ENCODE measurements at places on chromosomes 6 and 20.
A peak's percentile ranks its signal among the peaks of the same experiment; 100 is the strongest.

GRCh38 chr20:50516180-50516934 lies 6.2 kb downstream of the PTPN1 start:
- DNase-seq: no peak

DNA sequence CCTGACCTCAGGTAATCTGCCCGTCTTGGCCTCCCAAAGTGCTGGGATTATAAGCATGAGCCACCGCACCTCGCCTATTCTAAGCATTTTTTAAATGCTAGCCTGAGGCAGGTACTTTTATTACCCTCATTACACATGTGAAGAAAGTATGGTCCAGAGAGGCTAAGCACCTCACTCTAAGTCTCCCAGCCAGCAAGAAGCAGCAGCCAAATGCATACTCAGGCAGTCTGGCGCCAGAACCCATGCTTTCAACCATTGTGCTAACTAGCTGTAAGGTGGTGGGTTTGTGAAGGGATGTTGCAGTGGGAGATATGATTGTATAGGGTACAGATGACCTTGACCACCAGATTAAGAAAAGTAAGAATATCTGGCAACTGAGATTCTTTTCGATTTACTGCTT lies 26.1 kb upstream of the RIPOR2 start:
- DNase-seq: no peak

DNA sequence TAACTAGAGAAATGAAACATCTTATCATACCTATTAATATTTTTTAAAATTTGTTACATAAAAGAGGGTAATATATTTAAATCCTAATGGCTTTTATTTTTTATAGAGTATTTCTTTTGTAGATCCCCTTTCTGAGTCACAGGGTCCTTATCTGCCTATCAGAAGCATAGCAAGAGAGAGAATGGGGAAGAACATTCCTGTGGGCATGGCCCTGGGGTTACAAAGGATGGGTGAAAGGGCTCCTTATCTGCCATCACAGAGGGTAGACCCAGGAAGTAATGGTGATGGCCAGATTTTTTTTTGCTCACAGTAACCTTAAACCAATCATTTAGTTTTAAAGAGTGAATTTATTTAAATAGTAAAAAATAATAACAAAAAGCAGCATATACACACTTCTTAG lies 582.1 kb upstream of the HTR1E start:
- DNase-seq: no peak

DNA sequence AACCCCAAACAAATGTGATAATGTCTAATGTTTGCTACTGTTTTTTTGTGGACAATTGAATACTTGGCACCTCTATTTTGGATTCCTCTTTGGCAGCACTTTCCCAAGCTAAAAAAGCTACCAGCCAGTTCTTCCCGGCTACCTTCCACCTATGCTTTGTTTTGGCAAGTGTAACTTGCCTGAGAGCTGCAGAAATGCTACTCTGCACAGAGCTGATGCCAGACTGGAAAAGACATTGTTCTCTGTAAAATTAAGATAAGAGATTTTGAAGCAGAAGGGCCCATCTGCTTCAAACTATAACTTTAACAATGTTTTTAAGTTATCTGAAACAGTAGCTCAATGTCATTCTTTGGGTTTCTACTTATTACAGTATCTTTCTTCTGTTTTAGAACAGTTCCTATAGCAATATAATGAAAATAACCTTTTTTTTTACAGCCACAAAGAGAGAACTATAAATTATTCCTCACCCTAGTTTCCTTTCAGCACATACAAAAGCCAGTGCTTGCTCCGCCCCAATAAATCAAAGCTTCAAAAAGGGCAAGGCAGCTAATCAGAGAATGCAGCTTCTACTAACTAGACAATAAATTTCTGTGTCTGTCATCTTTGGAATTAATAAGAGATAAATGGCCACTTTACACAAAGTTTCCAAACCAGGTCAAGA lies 183.1 kb downstream of the UBE3D start:
- no peak for DNase-seq

- DNase-seq: no peak
Observed at GRCh38 chr20:25720285-25720684, 23.6 kb upstream of the ZNF337 start.

DNA sequence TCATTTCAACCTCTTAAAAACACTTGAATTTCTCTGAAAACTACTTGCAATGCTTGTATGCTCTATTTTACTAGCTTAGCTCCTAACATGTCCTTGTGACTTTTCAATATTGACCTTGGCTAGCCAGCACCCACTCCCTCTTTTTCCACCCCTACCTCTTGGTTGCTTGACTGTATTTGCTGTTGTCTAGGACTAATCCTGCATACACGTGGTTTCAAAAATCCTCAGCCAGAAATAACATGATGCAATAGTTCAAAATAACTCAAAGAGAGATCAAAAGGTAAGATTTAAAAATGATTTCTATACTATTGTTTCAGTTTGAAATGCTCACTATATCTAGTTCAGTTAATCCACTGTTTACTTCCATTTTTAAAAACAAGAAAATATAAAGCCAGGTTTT lies 102.3 kb upstream of the TBX18 start:
- no peak for DNase-seq

GRCh38 chr20:31869942-31870725 lies at the start of the genes DUSP15 and TTLL9:
Gene DUSP15, minus strand, starts transcription at chr20:31870527. Its CDS starts 190 bp downstream, at chr20:31870337.
Gene TTLL9, plus strand, starts transcription at chr20:31870634. Its CDS starts 493 bp downstream, at chr20:31871127.
- DNase-seq: no peak

- DNase-seq: no peak
Observed at GRCh38 chr6:108741331-108741989, 106.8 kb upstream of the ARMC2 start.

DNA sequence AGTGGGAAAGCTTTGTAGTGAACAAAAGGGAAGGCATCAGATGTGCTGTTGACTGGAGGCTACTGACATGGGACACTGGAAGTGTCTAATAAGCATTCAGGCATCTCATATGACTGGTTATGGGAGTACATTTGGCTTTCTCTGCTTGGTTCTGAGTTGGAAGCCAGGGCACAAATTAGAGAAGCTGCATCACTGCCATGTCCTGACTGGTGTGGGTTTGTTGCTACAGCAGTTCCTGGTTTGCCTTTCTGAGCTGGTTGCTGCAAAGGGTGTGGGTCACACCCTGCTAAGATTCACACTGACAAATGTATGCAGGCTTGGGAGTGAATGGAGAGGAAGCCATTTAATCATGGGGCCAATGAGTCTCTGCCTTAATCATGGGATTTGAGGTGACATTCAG lies 36.2 kb upstream of the NANP start:
- no peak for DNase-seq

DNA sequence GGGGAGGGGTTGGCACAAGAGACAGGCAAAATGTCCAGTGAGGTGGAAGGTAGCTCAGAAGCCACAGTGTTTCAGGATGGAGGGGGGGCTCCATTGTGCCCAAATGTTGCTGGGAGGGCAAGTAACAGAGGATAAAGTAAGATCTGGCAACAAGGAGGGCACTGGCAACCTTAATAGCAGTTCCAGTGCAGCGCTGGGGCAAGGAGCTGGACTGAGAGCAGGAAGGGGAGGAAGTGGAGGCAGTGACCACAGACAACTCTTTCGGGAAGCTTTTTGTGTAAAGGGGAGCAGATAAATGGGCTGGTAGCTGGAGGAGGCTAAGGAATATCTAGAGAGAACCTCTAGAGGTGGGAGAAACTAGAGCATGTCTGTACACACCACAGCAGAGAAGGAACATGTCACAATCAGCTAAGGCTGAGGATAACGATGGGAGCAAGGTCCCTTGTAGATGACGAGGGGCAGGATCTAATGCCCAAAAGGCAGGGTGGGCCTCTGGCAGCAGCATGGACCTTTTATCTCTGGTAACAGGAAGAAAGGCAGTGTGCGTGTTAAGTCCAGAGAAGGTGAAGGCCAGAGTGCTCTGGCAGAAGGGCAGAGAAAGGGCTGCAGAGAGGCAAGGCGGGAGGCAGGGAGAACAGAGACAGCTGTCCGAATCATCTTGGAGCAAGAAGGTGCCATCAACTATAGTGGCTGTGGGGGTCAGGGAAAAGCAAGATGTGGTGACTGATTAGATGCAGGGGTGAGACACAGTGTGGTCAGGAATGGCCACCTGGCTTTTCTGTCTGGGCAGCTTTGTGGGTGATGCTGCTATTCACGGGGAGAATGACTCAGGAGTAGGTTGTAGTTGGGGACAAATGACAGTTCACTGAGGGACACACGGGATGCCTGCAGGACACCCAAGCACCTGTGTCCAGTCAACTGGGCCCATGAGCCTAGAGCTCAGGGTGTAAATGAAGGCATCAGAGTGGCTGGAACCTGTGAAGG lies 17.4 kb downstream of the TMEM242 start:
- DNase-seq: no peak

DNA sequence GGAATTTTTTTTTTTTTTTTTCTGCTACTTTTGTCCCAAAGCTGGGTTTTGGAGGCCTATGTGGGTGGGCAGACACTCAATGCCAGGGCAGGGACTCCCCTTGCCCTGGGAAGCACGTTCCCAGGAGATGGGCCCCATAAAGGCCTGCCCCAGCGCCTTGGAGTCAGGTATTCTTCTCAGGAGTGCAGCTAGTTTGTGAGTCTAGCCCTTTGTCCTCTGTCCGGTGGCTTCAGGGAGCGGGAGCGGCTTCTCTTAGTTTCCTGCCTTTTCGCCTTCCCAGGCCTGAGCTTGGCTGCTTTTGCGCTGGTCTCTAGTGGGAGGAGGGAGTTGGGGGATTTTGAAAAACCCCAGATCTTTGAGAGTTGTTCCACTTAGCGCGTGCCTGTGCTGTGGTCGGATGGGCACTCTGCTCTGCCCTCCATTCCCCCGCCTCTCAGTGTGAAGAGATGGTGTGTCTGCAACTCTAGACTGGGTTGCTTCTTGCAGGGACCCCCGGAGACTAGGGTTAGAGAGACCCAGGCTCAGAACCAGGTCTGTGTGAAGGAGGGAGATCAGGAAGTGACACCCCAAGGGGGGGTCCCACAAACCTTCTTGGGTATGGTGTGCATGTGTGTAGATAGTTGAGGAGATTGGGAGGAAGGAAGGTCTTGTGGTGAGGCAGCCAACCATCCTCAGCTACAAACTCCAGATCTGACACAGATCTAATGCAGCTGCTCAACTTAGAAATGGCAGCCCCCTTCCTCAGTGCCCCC lies 1.3 kb downstream of the PLCG1 start:
- DNase-seq: no peak

DNA sequence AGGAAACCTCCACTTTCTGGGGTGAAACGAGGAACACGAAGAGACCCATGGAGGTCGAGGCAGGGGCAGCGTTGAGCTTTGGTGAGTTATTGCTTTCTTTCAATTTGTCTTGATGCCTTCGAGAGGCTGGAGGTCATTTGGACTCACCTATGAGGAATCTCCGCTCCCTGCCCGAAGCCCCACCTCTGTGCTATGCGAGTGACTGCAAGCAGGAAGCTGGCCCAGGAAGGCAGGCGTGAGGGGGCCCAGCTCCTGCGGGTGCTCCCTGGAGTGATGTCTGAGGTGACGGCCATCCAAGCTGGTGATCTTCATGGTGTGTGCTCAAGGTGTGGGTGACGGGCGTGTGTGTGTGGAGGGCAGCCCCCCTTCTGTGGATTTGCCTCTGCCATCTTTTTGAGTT lies 13.0 kb downstream of the PSMG4 start:
- no peak for DNase-seq

- no peak for DNase-seq
Observed at GRCh38 chr6:108706649-108707048, 141.6 kb upstream of the ARMC2 start.

GRCh38 chr6:159790956-159791598 lies 810 bp downstream of the MRPL18 start:
- peak; percentile 25 for DNase-seq

GRCh38 chr6:33040157-33040556 lies 30.8 kb upstream of the HLA-DOA start:
- no peak for DNase-seq

DNA sequence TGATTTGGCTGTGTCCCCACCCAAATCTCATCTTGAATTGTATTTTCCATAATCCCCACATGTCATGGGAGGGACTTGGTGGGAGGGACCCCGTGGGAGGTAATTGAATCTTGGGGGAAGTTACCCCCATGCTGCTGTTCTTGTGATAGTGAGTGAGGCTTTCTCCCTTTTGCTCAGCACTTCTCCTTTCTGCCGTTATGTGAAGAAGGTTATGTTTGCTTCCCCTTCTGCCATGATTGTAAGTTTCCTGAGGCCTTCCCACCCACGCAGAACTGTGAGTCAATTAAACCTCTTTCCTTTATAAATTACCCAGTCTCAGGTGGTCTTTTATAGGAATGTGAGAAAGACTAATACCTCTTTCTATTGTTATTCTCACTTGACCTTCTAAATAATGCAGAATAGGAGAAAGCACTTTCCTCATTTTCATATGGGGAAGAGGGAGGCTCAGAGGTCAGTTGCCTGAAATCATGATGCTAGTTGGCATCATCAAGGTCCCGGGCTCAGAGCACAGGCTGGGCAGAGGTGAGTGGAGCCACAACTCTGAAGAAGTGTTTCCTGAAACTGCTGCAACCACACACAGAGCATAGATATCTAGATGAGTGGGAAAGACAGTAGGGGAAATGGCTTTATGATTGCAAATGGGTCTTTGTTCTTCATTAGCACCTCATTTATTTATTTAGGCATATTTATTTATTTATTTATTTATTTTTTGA lies 191.0 kb downstream of the QKI start:
- DNase-seq: no peak

DNA sequence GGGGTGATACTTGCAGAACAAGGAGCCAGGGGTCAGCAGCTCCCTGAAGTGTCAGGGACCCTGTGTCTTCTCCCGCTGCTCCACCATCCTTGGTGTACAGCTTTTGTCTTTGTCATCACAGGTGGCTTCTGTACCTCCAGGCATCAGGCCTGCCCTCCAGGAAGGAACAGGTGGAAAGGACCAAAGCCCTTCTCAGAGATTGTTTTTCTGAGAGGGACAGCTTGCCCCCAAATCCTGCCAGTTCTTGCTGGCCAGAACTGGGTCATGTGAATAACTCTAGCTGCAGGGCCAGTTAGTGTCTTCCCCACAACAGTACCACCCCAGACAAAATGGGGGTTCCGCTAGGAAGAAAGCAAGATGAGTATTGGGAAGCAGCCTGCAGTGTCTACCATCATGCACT lies 31.4 kb downstream of the SNPH start:
- no peak for DNase-seq

DNA sequence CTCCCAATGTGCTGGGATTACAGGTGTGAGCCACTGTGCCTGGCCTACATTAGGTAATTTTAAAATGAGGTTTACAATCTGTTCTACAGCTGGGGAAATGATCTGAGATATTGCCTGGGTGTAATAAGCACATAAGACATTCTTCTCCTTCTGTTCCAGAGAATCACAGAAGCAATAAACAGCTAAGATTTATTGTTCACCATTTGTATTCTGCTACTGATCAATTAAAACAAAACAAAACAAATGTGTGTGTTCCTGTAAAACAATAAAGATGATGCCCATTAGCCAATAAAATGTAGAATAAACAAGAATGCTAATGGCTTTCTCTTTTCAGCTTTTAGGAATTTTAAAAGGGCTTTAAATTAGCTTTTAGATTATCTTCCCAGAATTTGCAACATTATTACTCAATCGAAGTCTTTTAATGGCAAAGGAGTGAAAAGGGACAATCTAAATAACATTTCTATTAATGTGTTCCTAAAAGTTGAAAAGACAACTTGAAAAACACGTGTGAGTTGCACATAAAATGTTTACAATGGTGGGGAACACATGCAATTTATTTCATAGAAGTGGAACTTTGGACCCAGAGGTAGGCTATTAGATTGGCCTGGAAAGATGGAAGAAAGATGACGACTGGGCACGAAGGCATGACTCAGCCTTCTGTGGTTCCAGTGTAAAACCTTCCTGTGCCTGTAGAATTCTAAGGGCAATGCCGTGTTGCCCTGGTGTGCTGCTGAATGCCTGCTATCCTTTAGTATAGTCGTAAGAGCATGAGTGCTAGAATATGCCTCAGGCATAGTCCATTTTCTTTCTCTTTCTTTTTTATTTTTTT lies 29.0 kb upstream of the DEK start:
- DNase-seq: no peak

- DNase-seq: no peak
Observed at GRCh38 chr20:8601542-8601912, 467.4 kb upstream of the PLCB4 start.
